ENCODE measurements at places on chromosomes 13 and 19.
A peak's percentile ranks its signal among the peaks of the same experiment; 100 is the strongest.

GRCh38 chr13:40494946-40495620 is 171.4 kb downstream of the FOXO1 start:
- DNase-seq = no peak

- no peak for DNase-seq
Measured at GRCh38 chr13:80256352-80256932, 84.5 kb downstream of the SPRY2 start.

GRCh38 chr13:25494698-25495411 is 123.1 kb downstream of the ATP8A2 start:
- peak; percentile 64 for DNase-seq

GRCh38 chr19:52943884-52944643 is 18.6 kb downstream of the ZNF816 start:
- DNase-seq = no peak

DNA sequence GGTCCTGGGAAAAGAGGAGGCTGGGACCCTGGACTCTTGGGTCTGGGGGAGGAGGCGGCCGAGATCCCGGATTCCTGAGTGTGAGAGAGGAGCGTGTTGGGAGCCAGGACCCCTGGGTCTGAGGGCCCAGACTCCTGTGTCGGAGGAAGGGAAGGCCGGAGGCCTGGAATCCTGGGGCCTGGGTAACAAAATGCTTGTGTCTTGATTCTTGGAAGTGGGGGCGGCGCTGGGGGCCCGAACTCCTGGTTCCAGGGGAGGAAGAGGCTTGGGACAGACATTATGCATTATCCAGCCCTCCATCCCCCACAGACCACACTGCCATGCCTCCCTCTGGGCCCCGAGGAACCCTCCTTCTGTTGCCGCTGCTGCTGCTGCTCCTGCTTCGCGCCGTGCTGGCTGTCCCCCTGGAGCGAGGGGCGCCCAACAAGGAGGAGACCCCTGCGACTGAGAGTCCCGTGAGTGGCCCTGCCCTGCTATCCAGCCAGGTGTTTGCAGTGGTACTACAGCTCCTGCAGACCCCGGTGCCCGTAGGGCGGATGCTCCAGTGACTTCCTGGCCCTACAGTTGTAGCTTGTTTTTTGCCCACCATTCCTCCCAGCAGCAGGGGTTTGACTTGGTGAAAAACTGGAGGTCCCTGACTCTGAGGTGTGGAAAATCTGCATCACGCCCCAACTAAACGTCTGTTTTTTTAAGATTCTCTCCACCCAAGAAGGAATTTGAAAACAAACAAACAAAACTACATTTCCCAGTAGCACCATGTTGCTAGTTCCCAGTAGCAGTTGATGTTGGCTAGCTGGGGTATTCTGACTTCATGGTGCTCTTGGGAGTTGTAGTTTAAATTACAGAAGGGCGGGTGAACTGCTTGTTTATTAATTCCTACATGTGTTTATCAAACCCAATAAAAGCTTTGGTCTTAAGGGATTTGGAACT is 630 bp downstream of the NUCB1 start:
- no peak for DNase-seq

DNA sequence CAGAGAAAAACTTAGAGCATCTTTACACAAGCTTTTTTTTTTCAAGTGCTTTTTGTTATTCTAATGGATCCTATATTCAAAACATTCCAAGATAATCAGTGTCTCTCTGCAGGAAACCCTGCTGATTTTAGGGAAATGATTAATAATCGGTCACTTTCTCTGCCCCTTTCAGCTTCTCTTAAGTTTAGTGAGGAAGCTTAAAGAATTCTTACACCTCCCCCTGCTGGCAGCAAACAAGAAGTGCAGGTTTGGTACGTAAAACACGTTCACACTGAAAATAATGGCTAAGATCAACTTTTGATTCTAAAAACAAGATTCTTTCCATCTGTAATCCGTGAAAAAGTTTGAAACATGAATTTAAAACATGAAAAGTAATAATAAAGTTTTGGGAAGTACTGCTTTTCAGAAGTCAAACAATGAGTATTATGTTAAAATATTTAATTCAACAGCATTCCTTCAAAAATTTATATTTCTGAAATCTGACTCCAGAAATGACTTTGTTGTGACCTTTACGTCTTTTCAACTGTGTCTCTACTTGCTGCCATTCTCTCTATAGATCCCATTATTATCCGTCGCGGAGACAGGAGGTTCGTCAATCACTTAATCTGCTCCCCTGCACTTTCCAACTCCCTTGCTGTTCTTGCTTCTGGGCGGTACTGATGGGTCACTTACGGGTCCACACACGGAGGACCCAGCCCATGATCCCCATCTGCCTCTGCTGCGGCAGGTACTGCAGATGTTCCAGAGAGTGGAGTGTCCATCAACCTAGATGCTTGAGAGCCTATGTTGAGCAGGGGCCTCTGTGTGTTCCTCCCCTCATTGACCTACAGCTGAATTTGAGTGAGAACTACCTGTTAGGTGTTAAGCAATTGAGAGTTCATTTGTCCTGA is 203.1 kb upstream of the EDNRB start:
- peak; percentile 11 for DNase-seq

DNA sequence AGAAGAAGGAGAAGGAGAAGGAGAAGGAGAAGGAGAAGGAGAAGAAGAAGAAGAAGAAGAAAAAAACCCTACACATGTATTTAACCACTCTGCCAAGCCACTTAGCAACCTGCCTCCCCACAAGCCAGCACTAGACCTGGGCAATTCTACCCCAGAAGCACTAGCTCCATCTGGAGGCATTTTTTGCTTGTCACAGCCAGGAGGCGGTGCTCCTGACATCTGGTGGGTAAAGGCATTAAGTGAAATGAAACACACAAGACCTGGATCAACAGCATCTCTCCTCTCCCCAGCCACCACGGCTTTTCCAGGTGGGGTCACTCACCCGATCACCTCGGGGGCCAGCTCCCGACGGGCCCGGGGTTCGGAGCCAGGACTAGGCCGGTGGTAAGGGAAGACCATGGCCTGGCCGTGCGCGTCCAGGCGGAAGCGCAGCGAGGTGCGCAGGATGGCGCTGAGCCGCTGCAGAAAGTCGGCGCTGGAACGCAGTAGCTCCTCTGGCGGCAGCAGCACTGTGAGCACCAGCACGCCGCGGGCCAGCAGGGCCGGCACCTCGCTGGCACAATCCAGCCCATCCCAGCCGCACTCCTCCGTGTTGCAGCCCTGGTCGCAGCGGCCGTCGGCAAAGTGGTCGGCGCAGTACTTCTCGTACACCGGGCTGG is 26.9 kb downstream of the NOTCH3 start:
- DNase-seq = no peak

- no peak for DNase-seq
Measured at GRCh38 chr19:2336528-2337328, 8.2 kb downstream of the SPPL2B start.

GRCh38 chr19:49573009-49573408 is 7.3 kb downstream of the NOSIP start:
- DNase-seq = no peak

DNA sequence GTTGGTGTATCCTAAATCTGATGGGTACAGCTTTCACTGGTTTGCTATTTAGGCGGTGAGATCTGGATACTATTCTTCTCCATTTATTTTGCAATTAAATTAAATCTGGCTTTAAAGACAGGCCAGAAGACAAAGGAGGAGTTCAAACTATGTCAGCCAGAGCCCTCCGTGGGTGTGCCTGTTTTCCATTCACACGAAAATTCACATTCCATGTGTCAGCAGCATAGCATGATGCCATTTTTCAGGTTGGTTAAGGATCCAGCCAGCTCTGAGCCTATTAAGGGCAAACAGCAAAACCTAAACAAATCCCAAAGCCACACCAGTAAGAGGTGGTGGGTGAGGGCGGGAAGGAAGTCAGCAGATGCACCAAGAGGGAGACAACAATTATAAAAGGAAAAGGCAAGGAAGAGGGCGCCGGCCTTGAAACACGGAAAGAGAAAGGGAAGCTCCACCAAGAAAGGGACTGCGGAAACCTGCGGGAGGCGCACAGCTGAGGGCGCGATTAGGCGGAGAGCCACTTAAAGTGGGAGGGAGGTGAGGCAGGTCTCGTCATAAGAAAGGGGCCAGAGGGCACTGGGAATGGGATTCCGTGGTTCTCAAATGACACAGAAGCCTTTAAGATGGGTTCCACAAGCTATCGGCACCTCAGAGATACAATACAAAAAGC is 43.0 kb downstream of the CARS2 start:
- DNase-seq = no peak

DNA sequence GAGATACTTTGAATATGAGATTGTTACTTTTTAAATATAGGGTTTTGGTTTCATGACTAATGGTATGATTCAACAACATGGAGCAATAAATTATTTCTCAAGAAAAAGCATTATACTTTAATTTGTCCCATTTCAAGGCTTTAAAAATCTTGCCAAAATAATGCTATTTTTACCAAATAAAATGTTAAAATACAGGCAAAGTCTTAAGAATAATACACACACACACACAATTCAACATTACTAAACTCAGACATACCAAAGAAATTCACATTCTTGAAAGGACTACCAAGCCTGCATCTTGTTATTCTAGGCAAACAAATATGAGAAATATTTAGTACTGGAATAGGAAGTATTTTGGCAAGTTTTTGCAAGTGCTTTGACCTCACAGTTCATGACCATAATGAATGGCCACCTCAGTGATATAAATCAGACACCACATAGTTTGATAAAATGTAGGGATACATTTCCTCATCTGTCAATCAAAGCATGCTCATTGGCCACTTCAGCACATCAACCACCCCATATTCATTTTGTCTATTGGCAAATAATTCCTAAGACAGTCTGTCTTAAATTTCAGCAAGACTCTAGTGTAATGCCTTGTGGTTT is 107.2 kb downstream of the NALCN start:
- DNase-seq = no peak

- no peak for DNase-seq
Measured at GRCh38 chr19:18109733-18110608, 12.4 kb downstream of the MAST3 start.

GRCh38 chr13:35354285-35354684 is 122.2 kb downstream of the MAB21L1 start:
- no peak for DNase-seq

DNA sequence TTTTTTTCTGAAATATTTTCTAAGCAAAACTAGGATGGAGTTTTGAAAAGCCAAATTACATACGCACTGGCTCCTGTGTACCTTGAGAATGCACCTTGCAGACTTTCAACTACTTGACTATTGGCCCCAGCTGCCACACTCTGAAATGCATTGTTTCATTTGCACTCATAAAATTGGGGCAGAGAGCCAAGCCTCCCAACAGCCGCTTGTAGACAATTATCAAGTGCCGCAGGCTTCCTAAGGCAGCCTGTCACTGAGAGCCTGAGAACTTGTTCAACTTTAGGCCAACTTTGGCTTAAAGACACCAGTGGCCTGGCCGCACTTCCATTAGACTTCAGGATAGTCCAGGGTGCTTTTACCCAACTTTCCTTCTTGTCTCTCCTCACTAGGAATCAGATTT is 115.7 kb upstream of the STARD13 start:
- DNase-seq = no peak

GRCh38 chr19:3363841-3364500 is 2.4 kb upstream of the NFIC start:
- DNase-seq = no peak

GRCh38 chr19:45172173-45172572 is 5.9 kb downstream of the TRAPPC6A start:
- no peak for DNase-seq

GRCh38 chr19:6813659-6814058 is 41.2 kb downstream of the VAV1 start:
- no peak for DNase-seq

- no peak for DNase-seq
Measured at GRCh38 chr19:1571358-1571757, 3.2 kb upstream of the MEX3D start.

- DNase-seq = no peak
Measured at GRCh38 chr19:30450835-30451321, 78.7 kb downstream of the ZNF536 start.

DNA sequence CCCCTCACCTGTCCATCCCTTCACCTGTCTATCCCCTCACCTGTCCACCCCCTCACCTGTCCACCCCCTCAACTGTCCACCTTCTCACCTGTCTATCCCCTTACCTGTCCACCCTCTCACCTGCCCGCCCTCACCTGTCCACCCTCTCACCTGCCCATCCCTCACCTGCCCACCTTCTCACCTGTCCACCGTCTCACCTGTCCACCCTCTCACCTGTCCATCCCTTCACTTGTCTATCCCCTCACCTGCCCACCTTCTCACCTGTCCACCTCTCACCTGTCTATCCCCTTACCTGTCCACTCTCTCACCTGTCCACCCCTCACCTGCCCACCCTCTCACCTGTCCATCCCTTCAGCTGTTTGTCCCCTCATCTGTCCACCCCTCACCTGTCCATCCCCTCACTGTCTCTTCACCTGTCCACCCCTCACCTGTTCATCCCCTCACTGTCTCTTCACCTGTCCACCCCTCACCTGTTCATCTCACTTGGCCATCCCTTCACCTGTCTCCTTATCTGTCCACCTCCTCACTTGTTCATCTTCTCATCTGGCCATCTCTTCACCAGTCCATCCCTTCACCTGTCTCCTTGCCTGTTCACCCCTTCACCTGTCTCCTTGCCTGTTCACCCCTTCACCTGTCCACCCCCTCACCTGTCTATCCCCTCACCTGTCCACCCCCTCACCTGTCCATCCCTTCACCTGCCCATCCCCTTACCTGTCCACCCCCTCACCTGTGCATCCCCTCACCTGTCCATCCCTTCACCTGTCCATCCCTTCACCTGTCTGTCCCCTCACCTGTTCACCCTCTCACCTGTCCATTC is 12.7 kb upstream of the KANK2 start:
- DNase-seq = no peak

- peak; percentile 21 for DNase-seq
Measured at GRCh38 chr19:19372656-19373416, 32.6 kb upstream of the GATAD2A start.

- DNase-seq = no peak
Measured at GRCh38 chr13:24670961-24671381, 9.2 kb upstream of the ATP12A start.

DNA sequence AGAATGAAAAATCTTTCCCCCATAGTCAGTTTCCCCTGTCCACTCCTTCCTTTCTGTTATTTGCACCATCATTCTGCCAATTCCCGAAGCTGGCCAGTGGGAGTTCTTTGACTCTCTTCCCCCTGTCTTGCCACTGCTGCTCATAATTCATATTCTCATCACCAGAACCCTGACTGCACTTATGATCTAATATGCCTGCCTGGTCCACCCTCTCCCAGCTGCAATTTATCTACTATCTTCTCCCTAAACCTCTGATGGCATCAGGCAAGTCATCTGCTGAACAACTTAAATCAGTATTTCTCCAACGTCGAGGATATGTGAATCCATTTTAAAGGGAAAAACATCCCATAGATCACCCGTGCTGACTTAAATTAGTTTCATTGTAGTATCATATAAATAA is 458.0 kb upstream of the GPC6 start:
- no peak for DNase-seq

DNA sequence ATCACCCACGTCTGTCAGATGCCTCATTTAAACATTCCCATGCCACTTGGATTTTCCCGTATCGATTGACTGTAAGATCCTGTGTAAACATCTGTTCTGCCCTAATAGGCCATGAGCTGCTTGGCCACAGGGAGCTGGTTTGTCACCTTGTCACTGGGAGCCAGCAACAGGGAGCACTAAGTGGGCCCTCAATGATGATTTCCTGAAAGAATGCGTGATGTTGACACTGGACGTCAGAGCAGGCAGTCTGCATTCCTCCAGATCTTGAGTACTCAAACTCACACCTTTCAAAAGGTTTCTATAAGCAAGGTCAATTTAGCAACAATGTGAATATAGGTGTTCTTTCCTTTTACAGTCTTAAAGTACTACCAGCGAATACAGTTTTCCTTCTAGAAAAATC is 78.8 kb downstream of the TUBGCP3 start:
- DNase-seq = no peak

- DNase-seq = no peak
Measured at GRCh38 chr13:43389983-43390382, 366.6 kb downstream of the DNAJC15 start.

GRCh38 chr19:47363758-47364531 is 14.8 kb downstream of the DHX34 start:
- no peak for DNase-seq
